Posterior cingulate gyrus (tissue), 11 donors: ENCODE measurements at places on chromosomes 5 and 9.

GRCh38 chr5:35651002-35651756, 33.5 kb downstream of the SPEF2 start:
- peak; percentile 43 for DNase-seq

DNA sequence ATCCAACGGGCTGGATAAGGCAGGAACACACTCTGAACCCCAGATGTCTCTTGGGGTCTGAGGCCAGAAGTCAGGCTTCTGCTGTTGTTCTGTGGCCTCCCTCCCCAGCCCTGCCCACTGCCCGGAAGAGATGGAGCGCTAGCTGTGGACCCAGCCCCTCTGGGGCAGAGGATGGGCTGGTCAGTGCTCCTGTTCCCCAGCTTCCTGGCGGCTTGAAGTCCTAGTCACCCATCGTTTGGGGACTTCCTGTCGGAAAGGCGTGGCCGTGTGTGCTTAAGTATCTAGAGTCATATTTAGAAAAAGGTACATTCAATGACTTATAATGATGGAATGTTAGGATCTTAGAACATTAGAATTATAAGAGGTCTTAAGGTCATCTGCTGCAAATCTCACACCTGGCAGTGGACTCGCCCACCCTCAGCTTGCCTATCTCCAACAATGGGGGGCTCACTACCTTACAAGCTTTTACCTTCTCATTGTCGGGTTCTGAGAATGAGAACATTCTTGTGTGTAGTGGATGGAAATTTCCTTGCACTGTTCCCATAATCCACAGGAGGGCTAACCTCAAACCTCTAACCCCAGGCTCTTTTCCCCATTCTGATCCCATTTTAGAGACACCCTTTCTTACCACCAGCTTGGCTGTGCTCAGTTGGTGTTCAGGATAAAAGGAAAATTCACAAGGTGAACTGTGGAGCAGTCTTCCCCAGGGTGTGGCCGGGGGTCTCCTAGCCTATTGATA, 13.4 kb upstream of the AIF1L start:
- no peak for DNase-seq

DNA sequence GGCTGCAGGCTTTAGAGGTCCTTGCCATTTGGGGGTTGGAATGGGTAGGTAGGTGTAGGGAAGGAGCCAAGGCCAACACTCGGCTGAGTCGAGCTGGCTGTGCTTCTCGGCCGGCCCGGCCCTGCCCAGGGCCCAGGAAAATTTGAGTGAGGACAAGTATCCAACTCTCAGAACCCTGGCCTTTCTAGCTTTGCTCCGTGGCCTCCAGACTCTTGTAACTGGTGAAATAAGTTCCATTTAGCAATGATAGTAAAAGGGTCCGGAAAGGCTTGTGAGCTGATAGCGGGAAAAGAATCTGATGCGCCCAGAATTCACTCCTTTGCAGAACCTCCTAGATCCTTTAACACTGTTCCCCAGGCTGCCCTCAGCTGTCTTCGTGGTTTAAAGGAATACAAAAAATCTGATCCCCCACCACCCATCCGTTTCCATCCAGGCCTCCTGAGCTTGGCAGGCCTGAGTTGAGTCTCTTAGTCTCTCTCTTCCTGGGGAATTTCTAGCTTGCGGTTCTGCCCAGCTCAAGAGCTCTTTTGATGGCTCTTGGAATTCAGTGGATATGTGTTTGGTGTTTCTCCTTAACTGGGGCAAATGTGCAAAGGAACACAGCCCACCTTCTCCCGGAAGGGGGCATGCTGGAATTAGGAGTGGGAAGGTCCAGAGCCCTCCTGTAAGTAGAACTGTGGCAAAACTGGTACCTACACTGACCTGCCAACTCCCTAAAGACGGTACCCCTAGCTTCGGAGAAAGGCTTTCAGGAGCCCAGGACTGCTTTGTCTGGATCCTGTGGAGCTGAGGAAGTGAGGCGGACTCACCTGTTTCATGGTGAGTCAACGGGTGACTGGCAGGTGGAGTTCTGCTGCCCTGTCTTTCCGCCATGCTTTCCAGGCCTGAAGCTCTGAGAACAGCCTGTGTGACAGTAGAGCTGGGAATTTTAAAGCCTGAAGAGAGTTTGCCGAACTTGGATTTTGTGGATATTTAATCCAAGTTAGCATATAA, 1.7 kb downstream of the DMRT3 start:
- no peak for DNase-seq

GRCh38 chr9:34715639-34716215, 5.8 kb upstream of the CCL21 start:
- no peak for DNase-seq

DNA sequence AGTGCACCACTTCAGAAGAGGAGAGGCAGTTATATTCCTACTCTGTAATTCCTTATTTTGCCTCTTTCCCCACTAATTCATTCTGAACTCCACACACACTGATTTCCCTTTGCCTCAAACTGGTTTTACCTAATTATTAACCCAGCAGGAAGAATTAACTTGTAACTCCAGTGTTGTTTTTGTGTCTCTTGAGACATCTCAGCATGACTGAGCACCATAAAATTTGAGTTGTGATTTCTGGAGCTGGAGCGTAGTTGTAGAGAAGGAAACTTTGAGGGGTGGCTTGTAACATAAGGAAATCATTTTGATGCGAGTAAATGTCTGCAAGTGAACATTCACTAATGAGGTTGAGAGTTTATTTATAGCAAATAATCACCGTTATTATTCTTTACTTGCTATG, 265.2 kb downstream of the TMEM38B start:
- no peak for DNase-seq

- DNase-seq, result no peak
Measured at GRCh38 chr9:112377087-112377486, 2.8 kb upstream of the HSDL2 start.

DNA sequence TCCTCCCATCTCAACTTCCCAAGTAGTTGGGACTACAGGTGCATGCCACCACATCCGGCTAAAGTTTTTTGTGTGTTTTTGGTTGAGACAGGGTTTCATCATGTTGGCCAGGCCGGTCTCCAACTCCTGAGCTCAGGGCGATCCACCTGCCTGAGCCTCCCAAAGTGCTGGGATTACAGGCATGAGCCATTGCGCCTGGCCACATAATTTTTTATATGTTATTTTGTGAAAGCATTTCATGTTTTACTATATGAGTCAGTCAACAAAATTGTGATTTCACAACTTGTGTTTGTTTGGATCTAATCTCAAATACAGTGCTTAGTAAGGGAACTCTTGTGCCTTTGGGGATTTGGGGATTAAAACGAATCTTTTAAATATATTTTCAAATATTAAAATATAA, 20.0 kb upstream of the FAM120AOS start:
- no peak for DNase-seq

GRCh38 chr9:68744426-68744825, 39.4 kb downstream of the PIP5K1B start:
- no peak for DNase-seq

- DNase-seq, result no peak
Measured at GRCh38 chr9:20303996-20304395, 318.3 kb downstream of the MLLT3 start.

DNA sequence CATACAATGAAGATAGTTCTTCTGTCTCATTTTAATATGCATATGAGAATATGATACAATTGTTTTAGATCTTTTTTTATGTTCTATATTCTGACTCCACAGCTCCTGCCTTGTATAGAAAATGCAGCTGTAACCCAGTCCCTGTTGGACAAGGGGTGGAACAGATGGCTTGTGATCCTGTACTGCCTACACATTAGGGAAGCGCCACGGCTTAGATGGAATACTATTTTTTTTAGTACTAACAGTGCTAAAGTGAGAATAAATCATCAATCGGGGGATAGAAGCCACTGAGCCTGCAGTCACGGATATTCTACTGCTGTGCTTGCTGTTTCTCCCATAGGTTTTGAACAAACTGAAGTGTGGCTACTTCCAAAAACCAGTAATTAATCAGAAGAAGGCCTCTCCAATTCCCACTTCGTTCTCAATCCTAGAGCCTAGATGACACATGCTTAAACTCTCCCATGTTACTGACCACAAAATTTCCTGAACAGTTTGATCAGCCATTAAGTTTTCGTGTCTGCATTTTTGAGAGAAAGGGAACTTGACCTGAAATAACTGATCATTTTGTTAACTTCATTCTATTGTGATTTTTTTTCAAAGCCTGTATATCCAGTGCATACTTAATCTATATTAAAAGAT, 150.3 kb downstream of the CDH18 start:
- DNase-seq, result no peak

- DNase-seq, result no peak
Measured at GRCh38 chr9:133632806-133633680, 3.1 kb upstream of the DBH start.
